ENCODE measurements at places on chromosomes 3 and 15.
A peak's percentile ranks its signal among the peaks of the same experiment; 100 is the strongest.

- no peak for DNase-seq
These were observed 435.6 kb downstream of the MECOM start for GRCh38 chr3:169227911-169228310.

DNA sequence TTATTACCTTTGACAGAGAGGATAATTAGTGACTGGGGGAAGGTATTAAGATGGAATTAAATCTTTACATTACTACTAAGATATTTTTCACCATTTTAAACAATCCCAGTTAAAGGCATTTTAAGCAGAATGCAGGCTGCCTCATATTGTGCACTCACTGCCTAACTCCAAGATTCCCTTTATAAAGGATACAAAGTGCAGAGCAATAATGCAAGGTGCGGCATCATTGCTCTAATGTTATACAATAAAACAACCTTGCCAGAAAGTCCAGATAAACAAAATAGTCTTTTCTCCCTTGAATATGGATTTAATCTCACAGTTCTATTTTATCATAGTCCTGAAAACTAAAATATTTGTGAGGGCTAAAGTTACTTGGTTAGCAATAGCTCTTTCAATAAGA, 1031.6 kb upstream of the SEMA6D start:
- DNase-seq: no peak

DNA sequence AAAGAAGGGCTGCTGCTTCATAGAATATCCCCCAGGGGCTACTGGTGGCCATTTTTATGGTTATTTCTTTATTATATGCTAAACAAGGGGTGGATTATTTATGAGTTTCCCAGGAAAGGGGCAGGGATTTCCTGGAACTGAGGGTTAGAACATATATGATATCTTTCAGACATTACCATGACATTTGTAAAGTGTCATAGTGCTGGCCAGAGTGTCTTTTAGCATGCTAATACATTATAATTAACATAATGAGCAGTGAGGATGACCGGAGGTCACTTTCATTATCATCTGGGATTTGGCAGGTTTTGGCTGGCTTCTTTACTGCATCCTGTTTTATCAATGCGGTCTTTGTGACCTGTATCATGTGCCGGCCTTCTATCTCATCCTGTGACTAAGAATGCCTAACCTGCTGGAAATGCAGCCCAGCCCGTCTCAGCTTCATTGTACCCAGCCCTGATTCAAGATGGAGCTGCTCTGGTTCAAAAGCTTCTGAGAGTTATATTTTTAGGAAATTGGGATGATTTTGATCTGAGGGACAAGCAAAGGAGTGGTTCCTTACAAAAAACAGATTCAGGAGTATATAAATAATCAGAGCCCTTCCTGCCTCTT, 9.1 kb upstream of the ZBTB20 start:
- DNase-seq: no peak

GRCh38 chr15:99619712-99620111, 53.9 kb downstream of the MEF2A start:
- no peak for DNase-seq

DNA sequence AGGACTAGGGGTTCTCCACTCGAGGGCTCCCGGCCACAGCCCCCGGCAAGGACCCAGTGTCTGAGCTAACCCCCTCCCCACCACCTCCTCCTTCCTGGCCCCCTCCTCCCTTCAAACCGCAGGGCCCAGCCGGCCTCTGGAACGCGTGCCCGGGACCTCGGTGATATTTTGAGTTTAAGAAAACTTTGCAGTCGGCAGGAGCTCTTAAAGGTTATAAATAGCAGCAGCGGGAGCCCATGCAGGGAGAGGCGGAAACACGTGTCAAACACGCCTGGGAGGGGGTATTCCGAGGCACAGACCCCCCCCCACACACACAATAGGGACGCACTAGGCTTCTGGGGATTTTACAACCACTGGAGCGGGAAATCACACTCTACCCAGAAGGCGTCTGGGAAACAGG, 3.1 kb upstream of the PTH1R start:
- no peak for DNase-seq

GRCh38 chr3:126721246-126721645, 17.2 kb downstream of the CHCHD6 start:
- no peak for DNase-seq

DNA sequence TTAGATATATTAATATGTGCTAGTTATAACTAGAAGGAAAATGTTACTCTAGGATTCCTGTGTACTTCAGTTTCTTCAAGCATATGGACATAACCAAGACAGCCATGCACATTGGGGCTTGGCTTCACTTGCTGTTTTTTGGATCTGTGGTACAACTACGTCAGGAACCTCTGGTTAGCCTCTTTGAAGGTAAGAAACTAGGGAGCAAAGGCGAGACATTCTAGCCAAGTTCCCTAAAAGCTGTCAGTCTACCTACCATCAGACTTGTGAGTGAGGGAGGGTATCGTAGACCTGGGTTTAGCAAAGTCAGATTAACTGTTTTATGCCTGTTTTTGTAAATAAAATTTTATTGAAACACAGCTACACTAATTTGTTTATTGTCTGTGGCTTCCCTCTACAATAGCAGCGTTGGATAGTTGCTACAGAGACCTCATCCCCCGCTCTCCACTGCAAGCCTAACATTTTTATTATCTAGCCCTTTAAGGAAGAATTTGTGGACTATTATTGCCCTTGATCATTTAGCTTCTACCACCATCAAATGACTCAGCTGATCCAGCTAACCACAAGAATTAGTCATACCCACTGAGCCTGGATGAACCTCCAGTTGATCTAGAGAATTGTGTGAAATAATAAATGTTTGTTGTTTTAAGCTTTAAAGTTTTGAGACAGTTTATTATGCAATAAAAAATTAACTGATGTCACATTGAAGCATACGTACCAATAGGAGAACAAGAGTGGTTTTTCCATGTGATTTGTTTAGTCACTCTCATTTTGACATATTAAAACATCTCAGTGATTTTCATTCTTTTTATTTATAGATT, 58.1 kb downstream of the RSRC1 start:
- DNase-seq: peak; percentile 6

DNA sequence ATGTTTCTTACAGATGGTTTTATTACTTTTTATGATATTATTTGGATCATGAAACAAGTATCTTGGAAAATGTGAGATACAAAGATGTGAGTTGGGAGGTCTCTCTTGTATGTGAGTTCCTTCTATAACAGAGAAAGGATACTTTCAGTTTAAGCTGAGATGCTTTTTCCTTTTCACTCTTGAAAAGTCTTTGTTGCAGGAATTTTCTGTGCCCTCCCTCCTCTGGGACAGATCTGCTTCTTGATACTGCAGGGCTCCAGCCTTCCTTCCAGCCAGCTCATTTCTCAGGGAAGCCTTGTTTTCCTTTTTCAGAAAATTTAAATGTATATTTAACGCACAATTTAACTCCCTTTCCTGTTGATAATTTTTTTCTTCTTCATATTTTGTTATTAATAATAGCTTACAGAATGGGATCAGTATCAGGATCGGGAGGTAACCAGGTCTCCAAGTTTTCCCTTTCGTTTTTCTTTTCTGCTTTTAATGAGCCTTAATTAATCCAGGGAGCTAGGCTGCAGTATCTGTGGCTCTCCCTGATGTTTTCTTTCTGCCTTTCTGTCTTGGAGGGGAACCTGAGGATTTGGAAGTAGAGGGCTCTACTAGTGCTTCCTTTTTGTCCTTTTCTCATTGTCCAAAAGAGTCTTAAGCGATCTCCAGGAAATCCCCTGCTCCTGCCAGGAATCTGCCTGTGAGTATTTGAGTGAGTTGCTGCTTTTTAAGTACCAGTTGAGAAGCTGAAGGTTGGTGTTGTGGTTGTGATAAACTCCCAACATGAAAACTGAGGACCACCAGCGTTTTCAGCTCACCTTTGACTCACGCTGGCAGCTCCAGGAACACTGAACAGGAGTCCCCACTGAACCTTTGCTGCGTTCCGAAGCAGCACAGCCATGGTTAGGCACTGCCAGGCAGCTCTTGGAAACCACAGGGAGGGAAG, 105.7 kb downstream of the IGF1R start:
- DNase-seq: no peak

- DNase-seq: no peak
These were observed 341.0 kb upstream of the RASGRP1 start for GRCh38 chr15:38905632-38906031.

DNA sequence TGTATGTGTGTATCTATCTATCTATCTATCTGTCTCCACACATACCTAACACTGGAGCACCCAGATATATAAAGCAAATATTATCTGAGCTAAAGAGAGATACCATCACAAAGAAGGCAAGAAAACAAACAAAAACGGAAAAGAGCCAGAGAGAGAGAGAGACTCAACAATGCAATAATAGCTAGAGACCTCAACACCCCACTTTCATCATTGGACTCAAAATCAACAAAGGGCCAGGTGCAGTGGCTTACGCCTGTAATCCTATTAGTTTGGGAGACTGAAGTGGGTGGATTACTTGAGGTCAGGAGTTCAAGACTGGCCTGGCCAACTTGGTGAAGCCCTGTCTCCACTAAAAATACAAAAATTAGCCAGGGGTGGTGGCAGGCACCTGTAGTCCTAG, 23.4 kb downstream of the NCBP2 start:
- no peak for DNase-seq
